ENCODE measurements at places on chromosomes 2 and 18.

- DNase-seq, result no peak
These were observed 143.9 kb downstream of the ZBTB7C start for GRCh38 chr18:48265328-48265727.

- no peak for DNase-seq
These were observed 816.8 kb downstream of the CPS1 start for GRCh38 chr2:211373203-211373602.

GRCh38 chr18:23163786-23164533 is 28.7 kb downstream of the CABLES1 start:
- no peak for DNase-seq

DNA sequence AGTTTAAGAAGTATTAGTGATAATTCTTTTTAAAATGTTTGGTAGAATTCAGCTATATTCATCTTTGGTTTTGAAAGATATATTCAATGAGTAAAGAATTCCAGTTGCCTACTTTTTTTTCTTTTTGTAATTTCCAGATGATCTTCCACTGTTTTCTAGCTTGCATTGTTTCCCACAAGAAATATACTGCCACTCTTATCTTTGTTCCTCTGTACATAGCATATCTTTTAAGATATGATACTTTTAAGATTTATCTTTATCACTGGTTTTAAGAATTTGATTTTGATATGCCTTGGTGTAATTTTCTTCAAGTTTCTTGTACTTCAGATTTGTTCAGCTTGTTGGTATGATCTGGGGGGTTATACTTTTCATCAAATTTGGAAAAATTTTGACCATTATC is 374.4 kb downstream of the PLCL1 start:
- no peak for DNase-seq

- no peak for DNase-seq
These were observed 118.9 kb upstream of the OTOS start for GRCh38 chr2:240259201-240259923.

GRCh38 chr2:207254591-207255464 is 89.1 kb upstream of the KLF7 start:
- no peak for DNase-seq

DNA sequence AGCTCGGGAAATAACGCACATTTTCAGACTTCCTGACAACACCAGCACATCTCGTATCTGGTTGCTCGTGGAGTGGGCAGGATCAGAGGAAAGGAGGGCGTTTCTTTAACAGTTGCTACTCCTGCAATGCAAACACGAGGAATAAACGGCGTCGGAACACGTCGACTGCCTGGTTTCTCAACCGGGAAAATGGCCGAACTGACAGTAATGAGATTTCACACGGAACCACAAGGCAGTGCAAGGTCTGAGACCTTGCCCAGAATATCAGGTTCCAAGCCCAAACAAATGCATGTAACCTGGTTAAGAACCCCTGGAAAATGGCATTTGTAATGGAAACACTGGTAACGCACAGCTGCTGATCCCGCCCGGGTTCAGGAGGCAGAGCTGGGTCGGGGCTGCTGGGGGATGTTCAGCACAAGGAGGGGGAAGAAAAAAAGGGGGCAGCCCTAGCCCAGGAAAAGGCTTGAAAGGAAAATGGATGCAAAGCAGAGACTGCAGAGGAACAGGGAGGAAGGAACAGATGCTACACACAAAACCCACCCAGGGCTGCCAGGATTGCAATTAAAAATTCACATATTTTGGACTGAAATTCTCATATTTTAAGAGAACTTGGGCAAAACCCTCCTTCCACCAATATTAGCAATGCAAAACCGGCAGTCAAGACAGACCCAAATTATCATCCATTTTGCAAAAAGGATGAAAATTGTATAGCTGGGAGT is 61.6 kb upstream of the KLHL29 start:
- no peak for DNase-seq

GRCh38 chr2:98085649-98086048 is 1.3 kb upstream of the VWA3B start:
- no peak for DNase-seq

DNA sequence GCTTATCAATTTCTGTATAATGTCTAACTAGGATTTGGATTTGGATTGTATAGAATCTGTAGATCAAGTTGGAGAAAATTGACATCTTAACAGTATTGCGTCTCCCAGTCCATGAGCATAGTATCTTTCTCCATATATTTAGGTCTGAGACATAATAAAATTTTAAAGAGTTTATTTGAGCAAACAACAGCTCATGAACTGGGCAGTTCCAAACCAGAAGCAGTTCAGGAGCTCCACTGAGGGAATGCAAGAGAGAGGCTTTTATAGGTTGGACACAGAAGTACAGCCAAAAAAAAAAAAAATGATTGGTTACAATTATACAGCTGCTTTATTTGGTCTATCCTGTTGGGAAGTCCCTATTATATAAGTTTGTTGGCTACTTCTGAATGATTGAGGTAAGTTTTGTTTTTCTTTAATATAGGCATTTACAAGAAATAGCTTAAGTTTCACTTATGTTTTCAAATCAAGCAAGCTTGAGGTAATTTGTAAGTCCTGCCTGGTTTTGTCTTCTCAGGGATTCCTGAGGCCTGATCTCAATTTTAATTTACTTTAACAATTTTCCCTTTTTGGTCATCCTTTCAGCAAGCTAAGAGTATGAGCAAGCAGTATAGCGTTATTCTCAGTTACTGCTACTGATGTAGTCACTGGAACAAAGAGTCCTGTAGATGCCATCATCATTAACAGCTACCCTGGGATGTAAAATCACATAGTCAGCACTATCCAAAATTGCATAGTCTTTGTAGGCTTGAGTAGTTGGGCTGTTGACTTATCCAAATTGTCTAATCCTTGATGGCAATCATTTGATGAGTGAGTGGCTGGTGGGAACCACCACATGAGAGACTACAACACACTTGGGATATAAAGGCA is 27.5 kb upstream of the RUFY4 start:
- no peak for DNase-seq

DNA sequence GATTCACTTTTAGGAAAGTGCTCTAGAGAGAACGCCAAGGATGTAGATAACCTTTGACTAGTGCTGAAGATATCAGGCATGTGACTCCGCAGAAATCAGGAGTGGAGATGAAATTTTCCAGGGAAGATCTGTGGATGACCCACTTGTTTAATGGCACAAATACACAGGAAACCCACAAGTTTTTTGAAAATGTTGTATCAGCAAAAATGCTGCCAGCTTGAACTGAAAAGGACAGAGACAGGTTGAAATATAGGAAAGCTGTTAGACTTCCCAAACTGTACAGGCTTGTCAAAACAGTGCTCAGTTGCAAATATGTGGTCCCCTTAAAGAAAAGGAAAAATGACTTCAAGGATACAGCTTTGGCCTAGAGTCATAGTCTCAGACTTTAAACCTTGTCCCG is 96.5 kb downstream of the PKP4 start:
- no peak for DNase-seq

DNA sequence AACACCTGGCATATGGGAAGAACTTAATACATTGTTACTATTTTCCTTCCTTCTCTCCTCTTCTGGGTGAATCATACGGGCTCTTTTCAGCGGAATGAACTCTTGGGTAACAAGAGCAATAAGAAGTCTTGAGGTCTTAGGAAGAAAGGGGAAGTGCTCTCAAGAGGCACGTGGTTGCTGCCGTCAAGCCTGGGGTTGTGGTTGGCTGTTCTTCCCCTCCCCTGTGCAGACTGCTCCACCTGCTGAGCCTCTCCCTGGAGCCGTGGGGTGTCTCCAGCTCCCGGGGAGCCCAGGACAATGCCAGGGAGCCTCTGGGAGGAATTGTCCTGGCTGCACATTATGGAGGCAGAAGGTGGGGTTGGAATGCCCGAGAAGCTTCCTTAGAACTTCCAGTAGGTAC is 19.4 kb downstream of the TOGARAM2 start:
- no peak for DNase-seq

DNA sequence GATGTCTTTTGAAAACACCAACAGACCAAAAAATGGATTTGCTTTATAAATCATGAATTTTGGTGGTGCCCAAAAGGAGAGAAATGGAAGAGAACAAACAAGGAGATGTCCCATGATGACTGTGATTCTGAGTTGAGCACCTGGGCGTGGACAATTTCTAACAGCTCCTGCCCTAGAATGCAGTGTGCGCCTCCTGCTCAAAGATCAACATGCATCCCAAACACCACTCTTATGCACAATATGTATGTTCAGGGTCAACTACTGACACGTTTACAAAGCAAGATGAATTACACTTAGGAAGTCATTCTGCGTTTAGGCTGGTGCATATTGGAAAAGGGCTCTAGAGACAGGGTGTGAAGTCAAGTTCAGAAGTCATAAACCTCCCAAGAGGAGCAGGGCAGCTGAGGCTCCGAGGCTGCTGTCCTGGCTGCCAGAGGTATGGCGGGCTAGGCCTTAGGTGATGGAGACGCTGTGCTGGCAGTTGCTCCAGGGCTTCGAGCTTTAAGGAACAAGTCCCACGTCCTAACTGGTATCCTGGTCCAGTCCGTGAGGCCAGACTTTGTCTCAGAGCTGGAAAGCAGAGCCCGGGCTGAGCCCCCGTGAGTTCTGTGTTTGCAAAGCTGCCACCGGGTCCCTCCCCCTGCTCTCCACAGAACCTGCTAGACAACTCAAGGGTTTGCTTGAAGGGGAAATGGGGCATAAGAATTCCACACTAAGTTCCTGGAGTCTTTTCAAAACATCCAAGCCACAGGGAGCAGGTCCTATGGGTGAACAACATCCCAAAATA is 74.0 kb downstream of the ZNF516 start:
- no peak for DNase-seq

- no peak for DNase-seq
These were observed 86.0 kb downstream of the CDC42EP3 start for GRCh38 chr2:37585295-37585908.

- DNase-seq, result no peak
These were observed 43.4 kb upstream of the ANKRD62 start for GRCh38 chr18:12049978-12050811.

DNA sequence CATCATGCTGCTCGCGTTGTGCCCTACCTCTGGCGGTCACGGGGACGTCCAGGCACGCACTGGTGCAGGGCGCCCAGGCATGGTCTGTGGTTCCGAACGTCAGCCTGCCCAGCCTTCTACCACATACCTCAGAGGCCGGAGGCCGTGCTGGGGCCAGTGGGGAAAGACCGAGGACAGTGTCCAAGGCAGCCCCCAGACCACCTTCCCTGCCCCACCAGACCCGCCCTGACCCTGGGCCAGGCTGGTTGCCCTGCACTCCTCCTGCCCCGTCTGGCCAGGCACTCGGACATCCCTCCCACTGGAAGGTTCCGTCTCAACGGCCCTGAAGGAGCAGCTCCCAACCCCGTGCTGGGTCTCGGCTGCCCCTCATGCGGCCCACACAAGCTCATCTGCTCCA is 32.8 kb downstream of the SLC66A2 start:
- no peak for DNase-seq

DNA sequence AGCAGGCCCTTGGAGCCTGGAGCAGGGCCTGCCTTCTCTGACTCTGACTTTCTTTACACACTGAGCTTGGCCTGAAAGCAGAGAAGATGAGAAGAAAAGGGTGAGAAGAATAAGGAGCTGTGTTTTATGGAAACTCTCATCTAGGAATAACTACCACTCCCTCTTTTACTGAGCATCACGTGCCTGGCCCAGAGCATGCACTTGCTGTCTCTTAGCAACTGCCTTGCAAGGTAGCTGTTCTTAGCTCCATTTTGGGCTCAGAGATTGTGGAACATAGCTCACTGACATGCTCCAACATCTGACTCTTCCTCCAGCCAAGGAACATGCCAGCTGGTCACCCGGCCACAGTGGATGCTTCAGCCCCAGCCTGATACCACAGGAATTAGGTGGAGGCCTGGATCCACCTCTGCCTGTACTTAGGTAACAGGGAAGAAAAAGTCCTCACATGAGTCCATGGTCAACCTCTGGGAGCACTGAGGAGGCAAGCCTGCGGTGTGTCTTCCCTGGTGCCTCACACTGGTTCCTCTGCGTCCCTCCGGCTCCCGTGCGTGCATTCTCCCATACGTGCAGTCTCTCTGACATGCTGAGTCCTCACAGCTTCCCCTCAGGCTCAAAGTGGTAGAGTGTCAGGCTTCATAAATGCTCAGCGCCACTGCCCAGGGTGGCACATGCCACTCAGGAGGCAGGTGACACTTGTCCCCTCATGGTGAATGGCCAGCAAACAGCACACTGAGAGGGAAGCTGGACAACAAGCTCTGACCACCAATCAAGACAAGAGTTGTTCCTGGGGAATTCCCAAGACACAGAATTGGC is 35.7 kb downstream of the AMER3 start:
- DNase-seq, result no peak

DNA sequence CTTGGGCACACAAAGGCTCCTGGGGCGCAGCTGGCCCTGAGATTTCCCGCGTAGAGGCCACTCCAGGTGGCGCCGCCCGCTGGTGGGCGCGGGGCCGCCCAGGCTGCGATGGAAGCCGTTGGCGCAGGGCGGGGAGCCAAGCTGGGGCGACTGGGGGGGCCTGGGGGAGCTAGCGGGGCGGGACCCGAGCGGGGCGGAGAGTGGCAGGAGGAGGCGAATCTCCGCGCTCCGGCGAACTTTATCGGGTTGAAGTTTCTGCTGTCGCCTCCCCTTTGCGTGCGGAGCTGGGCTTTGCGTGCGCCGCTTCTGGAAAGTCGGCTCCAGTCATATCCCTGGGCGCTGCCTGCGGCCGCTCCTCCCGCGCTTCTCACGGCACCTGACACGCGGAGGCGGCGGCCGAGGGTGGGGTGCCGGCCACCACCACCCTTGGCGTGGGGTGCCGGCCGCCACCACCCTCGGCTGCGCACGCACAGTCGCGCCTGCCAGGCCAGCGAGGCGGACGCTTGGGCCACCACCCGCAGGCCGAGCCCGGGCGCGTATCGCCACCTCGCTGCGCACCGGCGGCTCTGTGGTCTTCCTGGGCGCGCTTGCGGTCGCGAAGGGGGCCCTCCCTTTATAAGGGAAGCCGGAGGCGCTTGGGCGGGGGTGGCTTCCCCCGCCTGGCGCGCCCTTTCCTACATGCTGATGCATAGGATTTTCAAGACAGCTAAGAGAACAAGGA is 919 bp upstream of the CYP1B1 start:
- DNase-seq, result no peak

GRCh38 chr2:134603966-134604365 is 114.8 kb downstream of the TMEM163 start:
- no peak for DNase-seq

DNA sequence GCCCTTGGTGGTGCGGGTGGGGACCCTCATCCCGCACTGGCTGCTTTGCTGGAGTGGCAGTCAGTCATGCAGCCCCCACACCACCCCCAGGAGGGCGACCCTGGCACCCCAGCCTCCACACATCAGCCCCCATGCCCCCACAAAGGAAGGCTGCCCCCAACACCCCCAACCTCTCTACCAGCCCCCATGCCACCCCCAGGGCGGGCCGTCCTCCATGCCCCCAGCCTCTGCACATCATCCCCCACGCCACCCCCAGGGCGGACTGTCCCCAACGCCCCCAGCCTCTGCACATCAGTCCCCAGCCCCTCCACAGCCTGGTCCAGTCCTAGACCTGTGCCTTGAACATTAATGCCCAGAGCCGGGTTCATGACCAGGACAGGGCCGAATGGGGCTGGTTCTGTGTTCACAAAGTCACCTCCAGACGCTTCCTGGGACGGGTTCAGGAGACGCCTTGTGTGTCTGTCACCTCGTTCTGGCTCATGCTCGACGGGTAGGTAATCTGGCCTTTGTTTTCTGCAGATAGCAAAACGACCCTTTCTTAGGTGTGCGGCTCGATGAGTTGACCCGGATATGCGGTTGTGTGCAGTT is 18.4 kb downstream of the D2HGDH start:
- DNase-seq, result no peak

- no peak for DNase-seq
These were observed 14.6 kb downstream of the ALPG start for GRCh38 chr2:232421189-232421785.

GRCh38 chr18:7746106-7746505 is 179.0 kb downstream of the PTPRM start:
- DNase-seq, result no peak
